ENCODE measurements at places on chromosomes 2 and 18.

- peak; percentile 16 for DNase-seq
Observed at GRCh38 chr2:1614564-1614963, 129.8 kb downstream of the PXDN start.

DNA sequence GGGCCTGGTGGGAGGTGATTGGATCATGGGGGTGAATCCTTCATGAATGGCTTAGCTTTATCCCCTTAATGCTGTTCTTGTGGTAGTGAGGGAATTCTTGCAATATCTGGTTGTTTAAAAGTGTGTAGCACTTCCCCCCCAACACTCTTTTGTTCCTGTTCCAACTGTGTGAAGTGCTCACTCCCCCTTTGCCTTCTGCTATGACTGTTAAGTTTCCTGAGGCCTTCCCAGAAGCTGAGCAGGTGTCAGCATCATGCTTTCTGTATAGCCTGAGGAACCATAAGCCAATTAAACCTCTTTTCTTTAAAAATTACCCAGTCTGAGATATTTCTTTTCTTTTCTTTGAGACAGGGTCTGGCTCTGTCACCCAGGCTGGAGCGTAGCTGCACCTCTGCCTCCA lies 139.4 kb downstream of the RNF152 start:
- DNase-seq, result no peak

- no peak for DNase-seq
Observed at GRCh38 chr2:3777966-3778365, 74.6 kb downstream of the DCDC2C start.

DNA sequence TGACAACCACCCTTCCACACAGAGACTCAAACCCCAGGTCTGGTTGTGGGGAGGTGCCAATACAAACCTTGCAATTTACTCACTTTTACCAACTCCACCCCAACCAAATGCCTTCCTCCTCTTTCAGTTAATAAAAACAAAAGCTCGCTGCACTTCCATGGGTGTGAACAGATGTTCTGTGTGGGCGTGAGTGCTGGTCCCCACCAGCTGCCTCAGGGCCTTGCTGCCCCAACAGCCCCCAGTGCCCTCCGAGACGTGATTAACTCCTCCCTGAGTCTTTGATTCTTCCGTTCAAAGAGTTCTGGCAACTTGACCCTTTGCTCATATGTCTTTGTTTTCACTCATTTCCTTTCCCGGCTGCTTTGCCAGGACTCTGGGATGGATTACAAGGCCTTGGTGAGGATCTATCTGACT lies 258.9 kb upstream of the CXCR4 start:
- no peak for DNase-seq

DNA sequence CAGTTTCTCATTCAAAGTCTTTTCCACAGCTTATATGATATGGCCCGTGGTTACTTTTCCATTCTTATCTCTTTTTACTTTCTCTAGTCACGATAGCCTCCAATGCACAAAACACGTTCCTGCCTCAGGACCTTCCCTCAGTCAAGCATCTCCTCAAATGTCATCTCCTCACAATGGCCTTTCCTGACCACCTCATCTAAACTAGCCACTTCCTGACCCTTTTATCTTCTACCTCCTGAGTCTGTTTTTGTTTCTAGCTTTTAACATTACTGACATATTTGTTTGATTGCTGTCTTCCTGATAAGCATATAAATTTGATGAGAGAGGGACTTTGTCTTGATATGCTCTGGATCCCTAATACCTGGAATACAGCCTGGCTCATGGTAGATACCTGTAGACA lies 7.6 kb downstream of the PGAP1 start:
- no peak for DNase-seq

DNA sequence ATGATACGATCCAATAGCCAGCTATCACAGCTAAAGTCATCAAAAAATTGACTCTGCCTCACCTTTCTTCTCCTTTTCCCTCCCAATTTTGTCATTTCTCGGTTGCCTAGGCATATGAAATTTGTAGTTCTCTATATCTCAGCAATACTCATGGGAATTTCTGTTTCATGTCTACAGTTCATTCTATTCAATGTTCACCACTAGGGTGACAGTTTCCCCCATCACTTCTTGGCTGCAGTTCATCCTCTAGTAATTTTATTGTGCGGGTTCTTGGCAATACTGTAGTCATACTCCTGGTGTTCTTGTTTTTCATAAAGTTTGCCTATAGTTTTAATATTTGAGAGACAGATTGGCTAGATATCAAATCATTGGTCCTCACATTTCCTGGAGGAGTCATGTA lies 872.2 kb upstream of the ID2 start:
- DNase-seq, result no peak

- no peak for DNase-seq
Observed at GRCh38 chr2:232871418-232871834, 1.4 kb downstream of the SNORC start.

DNA sequence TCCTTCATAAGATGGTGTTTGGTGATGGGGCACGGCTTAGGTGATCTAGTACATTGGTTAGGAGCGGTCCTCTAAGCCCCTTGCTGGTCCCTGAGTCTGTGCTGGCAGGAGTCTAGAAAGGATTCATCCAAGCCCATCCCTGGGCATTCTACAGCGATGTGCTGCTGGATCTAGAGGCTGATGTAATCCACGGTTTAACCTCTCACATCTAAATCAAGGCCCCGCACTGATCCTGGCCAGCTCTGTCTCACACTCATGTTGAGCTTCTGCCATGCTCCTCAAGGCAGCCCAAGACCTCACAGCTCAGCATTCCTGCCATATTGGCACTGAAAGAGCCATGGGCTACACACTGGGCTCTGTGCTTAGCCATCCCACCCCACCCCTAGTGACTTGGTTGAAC lies 664.8 kb downstream of the STK39 start:
- no peak for DNase-seq

DNA sequence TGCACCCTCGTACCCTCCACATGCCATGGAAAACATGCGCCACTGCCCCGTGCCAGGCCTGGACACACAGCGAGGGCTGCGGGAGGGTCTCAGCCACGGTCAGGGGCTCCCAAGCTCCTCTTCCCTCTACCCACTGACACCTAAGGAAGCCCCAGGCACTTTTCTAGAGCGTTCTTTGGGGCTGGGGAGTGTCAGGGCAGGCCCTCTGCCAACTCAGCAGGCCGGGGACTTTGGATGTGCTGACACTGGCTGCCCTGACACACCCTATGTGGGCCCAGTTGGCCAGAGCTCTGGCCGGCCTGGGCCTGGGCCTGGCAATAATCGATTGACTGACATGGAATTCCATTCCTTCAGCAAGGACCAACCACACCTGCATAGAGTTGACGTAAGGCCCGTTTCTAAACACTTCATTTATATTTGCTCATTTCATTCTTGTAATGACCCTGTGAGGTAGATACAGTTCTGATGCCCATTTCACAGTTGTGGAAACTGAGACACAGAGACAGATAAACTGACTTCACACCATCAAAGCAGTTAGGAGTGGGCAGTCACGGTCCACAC lies 70.5 kb downstream of the ZFP36L2 start:
- DNase-seq, result no peak

GRCh38 chr18:27695052-27695451 lies 481.9 kb downstream of the CDH2 start:
- no peak for DNase-seq

DNA sequence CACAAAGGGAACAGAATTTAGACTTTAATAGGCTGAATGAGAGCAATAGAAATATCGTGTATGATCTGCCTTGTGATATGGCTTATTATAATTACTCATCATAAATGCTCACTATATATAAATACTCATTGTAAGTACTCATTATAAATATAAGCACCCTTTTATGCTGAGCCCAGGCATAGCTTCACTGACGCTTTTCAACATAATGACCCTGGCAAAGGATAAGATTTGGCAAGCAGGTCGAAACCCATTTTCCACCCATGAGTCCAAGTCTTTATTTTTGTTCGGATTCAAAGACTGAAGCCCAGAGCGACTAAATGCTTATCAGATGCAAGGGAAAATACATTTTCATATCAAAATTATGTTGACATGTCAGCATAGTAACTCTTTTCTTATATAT lies 500.4 kb downstream of the SLC4A3 start:
- DNase-seq, result no peak

GRCh38 chr2:131093696-131094462 lies 619 bp upstream of the FAM168B start:
- DNase-seq, result peak; percentile 75

DNA sequence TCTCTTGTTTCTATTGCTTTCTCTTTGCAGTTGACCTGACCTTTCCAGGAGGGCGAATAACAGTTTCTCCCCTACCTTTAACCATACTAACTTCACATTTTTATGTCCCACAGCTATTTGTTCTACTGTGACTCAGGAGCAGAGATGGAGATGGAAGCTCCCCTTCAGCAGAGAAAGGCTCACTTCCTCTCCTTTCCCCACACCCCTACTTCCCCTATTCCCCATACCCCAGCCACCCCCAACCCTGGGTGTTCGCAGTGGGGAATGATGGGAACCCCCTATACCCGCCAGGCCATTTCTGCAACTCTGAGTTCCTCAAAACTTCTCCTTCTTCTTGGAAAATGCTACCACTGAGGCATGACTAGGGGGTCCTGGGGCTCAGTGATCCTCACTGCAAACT lies 285.4 kb upstream of the MGAT5 start:
- no peak for DNase-seq

DNA sequence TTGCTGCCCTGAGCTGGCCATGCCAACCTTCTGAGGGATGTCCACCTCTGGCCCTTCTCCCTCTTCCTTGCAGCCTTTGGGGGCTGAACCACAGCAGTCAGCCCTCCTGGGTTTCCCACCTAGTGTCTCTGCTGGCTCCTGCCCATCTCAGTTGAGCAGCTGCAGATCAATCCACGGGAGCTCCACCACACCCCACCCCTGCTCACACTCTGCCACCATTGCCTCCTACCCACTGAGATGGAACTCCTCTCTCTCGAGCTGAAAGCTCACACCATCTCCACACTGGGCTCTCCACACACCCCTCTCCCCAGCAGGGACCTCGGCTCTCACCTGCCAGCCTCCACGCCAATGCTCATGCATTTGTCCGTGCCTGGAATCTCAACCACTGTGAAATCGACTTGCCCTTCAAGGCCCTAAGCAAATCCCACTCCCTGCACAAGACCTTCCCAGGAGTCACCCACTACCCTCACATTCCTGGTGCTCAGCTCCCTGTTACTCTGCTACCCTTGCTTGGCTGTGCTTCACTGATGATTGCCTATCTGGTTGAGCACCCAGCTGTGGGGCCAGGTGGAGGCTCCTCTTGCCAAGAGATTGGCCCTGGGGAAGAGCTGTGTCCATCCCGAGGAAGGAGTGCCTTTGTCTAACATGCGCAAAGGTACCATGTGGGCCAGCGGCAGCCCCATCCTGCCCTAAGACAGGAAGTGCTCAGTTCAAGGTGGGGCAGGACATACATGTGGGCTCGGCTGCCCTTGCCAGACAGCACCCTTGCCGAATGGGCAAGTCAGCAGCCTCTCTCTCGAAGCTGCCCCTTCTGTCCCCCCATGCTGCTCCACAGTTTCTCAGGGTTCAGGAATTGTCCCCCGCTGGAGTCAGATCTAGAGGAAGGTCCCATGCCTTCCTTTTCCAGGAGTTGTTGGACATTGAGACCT lies 208.7 kb downstream of the CYP26B1 start:
- DNase-seq, result no peak

DNA sequence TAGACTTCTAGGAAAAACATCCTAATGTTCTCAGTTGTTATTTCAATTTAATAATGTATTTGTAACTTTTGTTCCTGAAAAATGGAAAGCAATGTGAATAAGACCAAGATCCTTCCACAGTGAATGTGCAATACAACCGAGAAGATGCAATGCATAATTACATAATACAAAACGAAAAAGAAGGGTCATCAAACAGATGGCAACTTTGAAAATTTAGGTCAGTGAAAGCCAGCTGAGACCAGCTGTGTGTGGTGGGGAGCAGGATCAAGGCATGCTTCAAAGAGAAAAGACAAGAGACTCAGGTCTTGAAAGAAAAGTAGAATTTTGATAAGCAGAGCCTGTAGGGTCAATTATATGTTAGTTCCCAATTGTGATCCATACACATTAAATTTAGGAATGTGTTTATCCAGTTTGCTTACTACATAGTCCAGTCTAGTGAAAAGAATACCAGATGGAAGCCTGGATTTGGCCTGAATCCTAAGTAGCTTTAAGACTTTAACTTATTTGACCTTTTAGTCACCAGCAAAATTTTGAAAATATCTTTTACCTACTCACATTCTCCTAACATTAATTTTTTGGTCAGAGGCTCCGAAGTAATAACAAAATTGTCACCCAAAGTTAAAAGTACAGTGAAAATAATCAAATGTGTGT lies 93.7 kb downstream of the COBLL1 start:
- no peak for DNase-seq

- peak; percentile 50 for DNase-seq
Observed at GRCh38 chr2:176473177-176473576, 203.9 kb downstream of the MTX2 start.

GRCh38 chr2:101781791-101782426 lies 84.4 kb downstream of the MAP4K4 start:
- DNase-seq, result no peak

- no peak for DNase-seq
Observed at GRCh38 chr18:63757541-63757940, 17.7 kb upstream of the SERPINB7 start.

Data from MM.1S (cell line).